ENCODE measurements at places on chromosomes 16 and 17.

- DNase-seq = no peak
Measured at GRCh38 chr17:13128676-13129075, 110.8 kb upstream of the ELAC2 start.

DNA sequence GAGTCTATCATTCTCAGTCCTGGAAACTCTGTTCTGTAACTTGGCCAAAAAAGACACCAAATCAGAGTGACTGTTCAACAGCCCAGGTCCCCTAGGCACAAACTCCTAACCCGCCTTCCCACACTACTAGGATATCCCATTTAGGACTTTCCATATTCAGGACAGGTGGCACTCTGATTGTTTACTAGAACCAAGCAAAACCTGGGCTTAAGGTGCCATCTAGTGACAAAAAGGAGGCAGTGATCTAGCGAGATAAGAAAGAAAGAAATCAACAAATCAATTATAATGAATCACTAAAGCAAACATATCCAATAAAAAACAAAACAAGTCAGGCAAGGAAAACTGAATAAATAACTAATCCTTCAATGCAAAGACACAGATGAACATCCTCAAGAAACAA is 203.9 kb downstream of the CEP112 start:
- no peak for DNase-seq

DNA sequence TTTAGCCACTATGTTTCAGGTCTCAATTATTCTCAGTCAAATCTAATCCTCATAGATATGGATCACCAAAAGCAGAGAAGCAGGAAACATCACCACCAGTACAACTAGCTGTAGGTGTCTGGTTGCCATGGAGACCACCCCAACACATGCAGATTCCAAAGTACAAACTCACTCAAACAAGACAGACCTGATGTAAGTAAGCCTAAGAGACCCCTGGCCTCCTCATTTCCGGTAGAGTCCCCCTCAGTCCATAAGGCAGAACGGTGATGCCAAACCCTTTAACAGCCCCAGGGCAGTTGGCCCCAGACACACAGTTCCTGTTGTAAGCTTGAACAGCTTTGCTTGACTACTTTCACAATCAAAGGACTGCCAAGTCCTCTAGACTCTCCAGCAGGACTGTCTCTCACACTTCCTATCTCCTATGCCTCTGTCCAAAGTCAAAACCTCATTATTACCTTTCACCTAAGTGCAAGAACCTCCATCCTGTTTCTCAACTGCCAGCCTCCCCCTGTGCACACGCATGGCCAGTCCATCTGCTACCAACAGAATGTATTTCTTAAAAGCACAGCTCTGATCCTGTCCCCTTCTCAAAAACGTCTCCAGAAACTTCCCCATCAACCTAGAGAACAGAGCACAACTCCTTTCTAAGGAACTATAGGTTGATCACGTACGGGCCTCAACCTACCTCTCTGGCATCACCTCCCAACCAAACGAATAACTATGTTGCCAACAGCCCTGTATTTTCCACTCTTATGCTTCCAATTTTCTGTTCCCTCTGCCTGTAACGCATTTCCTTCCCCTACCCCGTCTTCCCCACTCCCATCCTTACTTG is 23.9 kb downstream of the SLC39A11 start:
- no peak for DNase-seq

DNA sequence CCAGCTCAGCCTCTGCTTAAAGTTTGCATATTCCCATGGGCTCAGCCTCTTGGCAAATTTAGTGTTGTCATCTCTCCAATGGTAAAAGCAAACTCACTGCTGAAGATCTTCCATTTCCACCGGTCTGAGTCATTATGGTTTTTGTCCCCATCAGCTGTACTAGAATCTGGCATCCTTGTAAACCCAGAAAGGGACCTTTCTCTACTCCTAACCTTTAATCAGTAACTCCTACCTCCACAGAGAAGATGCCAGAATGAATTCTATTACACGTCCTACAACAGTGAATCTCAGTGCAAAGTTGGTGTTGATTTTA is 45.8 kb downstream of the ZNF652 start:
- DNase-seq = no peak

DNA sequence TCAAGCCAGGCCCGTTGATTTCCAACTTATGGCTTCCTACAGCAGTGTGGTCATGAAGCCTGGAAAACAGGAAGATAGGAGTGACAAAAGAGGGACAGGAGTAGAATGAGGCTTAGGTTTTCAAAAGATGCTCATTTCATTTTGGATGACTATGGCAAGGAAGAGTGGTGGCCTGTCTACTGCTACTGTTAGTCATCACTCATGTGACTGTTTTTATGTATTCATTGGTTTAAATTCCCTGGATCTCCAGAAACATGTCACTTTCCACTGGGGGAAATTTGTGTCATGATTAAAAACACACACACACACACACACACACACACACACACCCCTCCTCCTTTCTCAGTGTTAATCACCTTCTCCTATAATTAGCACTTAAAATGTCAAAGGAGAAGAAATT is 1.1 kb upstream of the CYLD start:
- DNase-seq = no peak

DNA sequence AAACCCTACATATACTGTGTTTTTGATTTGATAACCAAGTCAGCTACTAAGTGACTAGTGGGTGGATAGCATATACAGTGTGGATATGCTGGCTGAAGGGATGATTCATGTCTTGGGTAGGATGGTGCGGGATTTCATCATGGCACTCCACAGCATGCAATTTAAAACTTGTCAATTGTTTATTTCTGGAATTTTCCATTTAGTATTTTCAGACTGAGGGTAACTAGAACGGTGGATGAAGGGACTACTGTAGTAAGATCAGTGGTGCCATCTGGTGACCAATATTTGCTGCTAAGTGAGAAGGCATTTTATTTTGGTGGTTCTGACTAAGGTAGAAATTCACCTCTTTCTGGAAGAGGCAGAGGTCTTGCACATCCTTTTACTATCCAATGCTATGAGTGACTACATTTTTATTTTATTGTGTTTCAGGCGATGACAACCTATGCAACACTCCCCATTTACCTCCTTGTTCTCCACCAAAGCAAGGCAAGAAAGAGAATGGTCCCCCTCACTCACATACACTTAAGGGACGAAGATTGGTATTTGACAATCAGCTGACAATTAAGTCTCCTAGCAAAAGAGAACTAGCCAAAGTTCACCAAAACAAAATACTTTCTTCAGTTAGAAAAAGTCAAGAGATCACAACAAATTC is 3.1 kb downstream of the CDC6 start:
- no peak for DNase-seq

DNA sequence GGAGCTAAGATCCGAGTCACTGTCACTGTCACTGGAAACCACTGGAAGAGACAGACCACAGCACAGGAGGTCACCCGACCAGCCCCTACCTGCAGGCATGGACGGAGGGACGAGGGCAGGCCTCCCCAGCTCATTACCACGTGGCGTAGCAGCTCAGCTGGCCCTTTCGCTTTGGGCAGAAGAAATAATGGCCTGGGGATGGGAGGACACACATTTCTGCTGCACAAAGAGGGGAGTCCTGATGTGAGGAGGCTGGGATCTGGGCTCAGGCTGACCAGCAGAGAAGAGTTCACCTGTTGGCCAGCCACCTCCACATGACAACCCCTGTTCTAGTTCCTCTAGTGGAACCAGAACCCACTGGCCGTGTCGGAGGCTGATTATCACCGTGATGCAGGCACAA is 38.2 kb upstream of the DOC2B start:
- DNase-seq = no peak

DNA sequence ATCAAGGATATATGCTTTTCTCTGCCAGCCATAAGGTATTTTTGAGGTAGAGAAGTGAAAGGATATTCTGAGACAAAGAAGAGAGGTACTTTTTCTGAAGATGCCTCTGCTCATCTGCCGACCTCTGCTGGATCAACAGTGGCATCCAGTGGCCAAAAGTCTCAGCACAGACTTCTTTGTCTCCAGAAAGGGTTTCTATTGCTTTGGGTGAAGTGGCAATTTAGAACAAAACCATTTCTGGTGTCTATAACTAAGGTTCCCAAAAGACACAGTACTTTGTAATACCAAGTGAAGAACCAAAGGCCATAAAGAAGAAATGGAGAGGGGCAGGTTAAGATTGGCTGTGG is 155.2 kb upstream of the C17orf78 start:
- peak; percentile 8 for DNase-seq

GRCh38 chr17:80941171-80941570 is 50.5 kb upstream of the CHMP6 start:
- DNase-seq = no peak

DNA sequence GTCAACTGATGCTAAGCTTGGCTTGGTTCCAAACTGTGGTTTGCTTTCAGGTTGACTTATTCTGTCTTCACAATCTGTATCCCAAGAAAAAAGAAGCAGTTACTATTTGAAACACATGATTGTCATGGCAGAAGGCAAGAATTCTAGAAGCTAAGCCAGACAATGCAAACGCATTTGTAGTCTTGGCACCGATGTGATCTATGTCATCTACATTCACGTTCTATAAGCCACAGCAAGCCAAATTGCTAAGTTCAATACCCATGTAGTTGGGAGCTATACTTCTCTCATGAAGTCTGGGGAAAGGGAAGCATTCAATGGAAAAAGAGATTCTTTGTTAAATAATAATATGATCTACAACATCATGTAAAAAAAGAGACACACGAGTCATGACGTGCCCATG is 18.3 kb upstream of the KIF2B start:
- no peak for DNase-seq

DNA sequence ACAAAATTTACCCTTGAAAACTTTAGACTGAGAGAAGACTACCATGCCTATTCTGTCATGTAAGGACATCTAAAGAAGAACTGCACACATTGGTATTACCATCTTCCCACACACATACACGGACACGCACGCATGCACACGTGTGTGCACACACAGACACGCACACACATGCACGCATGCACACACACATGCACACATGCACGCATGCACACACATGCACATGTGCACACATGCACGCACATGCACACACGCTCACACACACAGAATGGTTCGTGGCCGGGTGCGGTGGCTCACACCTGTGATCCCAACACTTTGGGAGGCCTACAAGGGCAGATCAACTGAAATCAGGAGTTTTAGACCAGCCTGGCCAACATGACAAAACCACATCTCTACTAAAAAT is 296.9 kb upstream of the HSBP1 start:
- DNase-seq = no peak

- no peak for DNase-seq
Measured at GRCh38 chr17:9230346-9230745, 209.0 kb downstream of the NTN1 start.

DNA sequence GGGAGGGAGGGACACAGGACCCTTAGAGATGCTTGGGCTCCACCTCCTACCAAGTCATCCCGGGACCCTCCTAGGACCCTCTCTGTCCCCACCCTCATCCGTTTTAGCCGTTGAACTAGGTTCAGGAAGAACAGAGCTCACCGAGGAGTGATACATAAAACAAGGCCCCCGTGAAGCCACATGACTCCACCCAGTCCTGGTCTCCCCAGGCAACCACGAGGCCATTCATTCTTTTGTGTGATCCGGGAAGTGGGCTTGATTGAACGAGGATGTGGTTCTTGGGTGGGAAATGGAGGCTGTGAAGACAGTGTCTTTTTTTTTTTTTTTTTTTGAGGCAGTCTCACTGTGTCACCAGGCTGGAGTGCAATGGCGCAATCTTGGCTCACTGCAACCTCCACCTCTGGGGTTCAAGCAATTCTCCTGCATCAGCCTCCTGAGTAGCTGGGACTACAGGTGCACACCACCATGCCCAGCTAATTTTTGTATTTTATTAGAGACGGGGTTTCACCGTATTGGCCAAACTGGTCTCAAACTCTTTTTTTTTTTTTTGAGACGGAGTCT is 14.8 kb downstream of the TRARG1 start:
- DNase-seq = peak; percentile 95

- DNase-seq = no peak
Measured at GRCh38 chr17:61645920-61646319, 54.9 kb upstream of the NACA2 start.

- DNase-seq = peak; percentile 82
Measured at GRCh38 chr17:21280081-21280518, 4.4 kb upstream of the MAP2K3 start.

DNA sequence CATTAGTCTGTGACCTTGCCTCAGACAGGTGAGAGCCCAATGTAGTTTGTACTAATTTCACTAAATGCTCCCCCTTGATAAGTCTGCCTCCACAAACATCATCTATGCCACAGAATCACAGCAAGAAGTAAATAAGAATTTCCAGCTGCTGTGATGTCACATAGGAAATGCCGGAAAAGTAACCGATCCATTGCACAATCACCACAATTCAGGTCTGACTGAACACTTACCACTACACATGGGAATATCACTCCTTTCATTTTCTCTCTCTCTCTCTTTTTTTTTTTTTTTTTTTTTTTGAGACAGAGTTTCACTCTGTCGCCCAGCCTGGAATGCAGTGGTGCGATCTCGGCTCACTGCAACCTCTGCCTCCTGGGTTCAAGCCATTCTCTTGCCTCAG is 79.0 kb upstream of the CDH11 start:
- DNase-seq = no peak

GRCh38 chr17:64174686-64175456 is 44.9 kb upstream of the ERN1 start:
- DNase-seq = no peak

DNA sequence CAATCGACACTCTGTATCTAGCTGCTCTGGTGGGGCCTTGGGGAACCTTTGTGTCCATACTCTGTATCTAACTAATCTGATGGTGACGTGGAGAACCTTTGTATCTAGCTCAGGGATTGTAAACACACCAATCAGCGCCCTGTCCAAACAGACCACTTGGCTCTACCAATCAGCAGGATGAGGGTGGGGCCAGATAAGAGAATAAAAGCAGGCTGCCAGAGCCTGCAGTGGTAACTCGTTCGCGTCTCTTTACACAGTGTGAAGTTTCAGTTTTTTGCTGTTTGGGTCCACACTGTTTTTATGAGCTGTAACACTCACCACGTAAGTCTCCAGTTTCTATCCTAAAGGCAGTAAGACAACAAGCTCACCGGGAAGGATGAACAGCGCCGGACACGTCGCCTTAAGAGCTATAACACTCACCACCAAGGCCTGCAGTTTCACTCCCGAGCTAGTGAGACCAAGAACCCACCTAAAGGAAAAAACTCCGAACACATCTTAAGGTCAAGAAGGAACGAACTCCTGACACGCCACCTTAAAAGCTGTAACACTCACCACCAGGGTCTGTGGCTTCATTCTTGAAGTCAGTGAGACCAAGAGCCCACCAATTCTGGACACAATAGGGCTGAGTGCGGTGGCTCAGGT is 64.6 kb downstream of the KPNA2 start:
- no peak for DNase-seq

- DNase-seq = no peak
Measured at GRCh38 chr17:773467-774312, 8.4 kb downstream of the GLOD4 start.

GRCh38 chr17:77884019-77884418 is 74.5 kb upstream of the TNRC6C start:
- DNase-seq = no peak

All from CD8-positive, alpha-beta memory T cell (primary cell).